AML-193 (cell line): ENCODE measurements at places on chromosomes 6 and 20.
A peak's percentile ranks its signal among the peaks of the same experiment; 100 is the strongest.

GRCh38 chr20:45337367-45338120 is 10.7 kb downstream of the SDC4 start:
- no peak for DNase-seq

GRCh38 chr6:84635081-84635761 is 129.2 kb downstream of the TBX18 start:
- no peak for DNase-seq

DNA sequence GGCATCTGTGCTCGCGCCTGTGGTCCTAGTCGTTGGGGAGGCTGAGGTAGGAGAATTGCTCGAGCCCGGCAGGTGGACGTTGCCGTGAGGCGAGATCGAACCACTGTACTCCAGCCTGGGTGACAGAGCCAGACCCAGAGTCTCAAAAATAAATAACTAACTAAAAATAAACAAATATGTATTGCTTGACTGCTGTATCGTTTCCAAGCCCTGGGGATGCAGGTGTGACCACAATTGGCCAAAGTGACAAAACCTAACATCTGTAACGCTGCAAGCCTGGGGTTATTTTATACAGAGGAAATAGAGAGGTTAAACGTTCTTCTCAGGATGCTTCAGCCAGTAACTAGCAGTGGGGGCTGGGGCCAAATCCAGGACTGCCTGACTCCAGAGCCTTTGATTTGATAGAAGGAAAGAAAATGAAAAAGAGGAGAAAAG is 1.9 kb upstream of the SRSF3 start:
- DNase-seq = no peak

GRCh38 chr6:156589281-156589680 is 187.9 kb upstream of the ARID1B start:
- DNase-seq = no peak

GRCh38 chr6:106614166-106614565 is 15.1 kb downstream of the RTN4IP1 start:
- no peak for DNase-seq

DNA sequence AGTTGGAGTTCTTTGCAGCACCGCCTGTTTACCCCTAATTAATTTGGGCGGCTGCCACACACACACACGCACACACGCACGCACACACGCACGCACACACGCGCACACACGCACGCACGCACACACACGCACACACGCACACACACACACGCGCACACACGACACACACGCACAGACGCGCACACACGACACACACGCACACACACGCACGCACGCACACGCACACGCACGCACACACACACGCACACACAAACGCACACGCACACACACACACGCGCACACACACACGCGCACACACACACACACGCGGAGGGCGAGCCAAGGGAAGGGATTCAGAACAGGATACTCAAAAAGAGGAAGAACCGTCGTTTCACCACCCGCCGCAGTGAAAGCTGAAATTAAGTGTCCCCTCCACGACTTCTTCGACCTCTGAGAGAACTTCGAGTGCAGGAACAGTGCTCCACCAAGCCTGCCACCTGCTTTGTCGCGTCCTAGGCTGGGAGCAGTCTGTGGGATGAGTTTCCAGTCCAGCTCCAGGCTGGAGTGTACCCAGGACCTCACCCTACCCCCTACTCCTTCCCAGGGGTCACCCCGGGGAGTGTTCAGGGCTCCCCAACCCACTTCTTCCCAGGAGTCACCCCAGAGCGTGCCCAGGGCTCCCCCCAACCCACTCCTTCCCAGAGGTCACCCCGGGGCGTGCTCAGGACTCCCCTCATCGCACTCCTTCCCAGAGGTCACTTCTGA is 1.1 kb downstream of the RNASET2 start:
- DNase-seq = peak; percentile 87

DNA sequence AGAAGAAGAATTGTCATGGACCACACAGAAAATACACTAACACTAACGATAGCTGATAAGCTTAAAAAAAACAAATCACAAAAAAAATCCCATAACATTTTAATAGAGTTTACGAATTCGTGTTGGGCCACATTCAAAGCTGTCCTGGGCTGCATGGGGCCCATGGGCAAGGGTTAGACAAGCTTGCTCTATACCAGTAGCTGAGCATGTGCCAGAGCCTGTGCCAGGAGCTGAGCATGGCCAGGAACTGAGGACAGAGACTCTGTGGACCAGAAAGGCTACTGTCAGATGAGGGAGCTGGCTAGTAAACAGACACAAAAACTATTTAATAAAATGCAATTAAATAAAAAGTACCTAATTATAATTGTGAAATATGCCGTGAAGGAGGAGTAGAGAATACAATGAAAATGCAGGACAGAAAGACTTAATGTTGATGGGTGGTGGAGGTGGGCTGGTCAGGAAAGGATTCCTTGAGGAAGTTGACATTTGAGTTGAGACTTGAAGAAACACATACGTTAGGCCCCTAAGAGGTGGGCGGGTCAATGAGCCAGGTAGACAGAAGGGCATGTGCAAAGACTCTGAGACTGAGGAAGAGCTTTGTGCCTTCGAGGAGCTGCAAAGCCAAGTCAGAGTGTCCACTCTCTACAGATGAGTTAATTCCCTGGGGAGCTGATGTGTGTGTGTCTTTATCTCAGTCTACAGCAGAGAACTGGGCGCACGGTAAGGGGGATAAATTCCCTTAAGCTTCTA is 66.1 kb downstream of the JPH2 start:
- DNase-seq = no peak

- DNase-seq = no peak
Measured at GRCh38 chr6:71810880-71811279, 75.5 kb upstream of the RIMS1 start.

- DNase-seq = no peak
Measured at GRCh38 chr6:45808917-45809316, 206.7 kb downstream of the CLIC5 start.

- no peak for DNase-seq
Measured at GRCh38 chr6:151772446-151772845, 35.0 kb upstream of the ESR1 start.

- no peak for DNase-seq
Measured at GRCh38 chr6:36676141-36677058, 2.1 kb upstream of the CDKN1A start.
